ENCODE measurements at places on chromosomes 2 and 18. TPM values are rescaled to one million over a fixed set of nuclear protein-coding genes. Genes with fewer than 3 reads are reported as not detected.

DNA sequence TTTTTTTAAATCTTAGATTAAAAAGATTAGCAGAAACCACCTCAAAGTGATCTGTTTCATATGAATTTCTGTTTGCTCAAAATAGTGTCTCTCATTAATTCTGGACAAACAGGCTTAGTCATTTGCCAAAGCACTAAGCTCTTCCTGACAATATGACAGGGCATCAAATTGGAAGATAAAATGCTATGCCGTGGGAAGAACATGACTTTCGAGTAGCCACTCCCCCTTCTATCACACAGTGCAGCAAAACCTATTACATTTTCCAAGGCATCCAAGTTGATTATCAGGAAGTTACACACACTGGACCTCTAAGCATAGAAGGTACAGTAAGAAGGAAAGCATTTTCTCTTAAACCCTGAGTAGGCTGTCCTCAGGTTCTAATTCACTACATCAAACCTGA lies 89.5 kb downstream of the STK39 start:
- peaks cover 14% of the 10 kb centered on the region for H3K36me3 ChIP-seq
- no peak for DNase-seq
- peaks cover 2% of the 10 kb centered on the region for H3K27me3 ChIP-seq
- no peak overlapping the region for H3K27ac ChIP-seq

SLC30A3 gene
- total RNA-seq, result not detected

ALPP gene
- not detected for total RNA-seq

- no peak overlapping the region for H3K27ac ChIP-seq
- DNase-seq, result no peak
- H3K4me3 ChIP-seq, result no peak overlapping the region
- H3K36me3 ChIP-seq, result no peaks in the 10 kb centered on the region
- no peaks in the 10 kb centered on the region for H3K27me3 ChIP-seq
Measured at GRCh38 chr2:61639721-61640120, 101.6 kb upstream of the XPO1 start.

DNA sequence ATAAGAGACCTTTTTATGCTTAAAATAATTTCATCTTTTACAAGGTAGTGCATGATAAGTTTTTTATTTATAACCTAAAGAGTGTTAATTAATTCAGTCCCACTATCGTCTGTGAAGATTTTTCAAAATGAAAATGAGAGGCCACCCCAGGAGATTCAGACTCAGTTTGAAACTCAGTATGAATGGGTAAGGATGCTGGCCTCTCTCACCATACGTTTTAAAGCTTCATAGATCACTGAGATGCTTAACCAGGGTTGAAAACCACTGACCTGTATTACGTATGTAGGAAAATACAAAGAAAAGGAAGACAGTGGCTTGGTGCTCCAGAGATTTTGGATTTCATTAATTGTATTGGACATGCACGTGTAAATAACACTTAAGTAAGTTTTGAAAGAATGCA lies 278.7 kb downstream of the FSIP2 start:
- no peak overlapping the region for H3K4me3 ChIP-seq
- no peaks in the 10 kb centered on the region for H3K27me3 ChIP-seq
- DNase-seq, result no peak
- H3K4me1 ChIP-seq, result no peaks in the 10 kb centered on the region

DNA sequence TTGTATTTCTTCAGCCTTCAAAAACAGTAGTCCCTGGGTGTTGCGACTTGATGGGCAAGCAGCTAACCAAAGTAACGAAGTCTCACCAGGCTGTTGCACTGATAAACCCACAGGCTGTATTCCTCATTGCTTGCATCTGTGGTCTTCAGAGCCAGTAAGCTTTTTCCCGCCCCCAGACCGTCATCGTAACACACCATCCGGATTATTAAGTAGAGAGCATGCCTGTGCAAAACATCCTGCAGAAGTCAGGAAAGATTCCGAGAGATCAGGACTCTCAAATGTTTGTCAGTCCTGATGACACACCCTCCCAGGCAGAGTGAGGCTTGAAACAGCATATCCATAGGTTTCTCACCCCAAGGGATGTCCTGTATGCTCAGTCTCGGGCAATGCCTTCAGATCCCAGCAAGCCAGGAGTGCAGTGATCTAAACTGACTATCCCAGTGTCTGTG lies 15.9 kb downstream of the ITGB1BP1 start:
- peaks cover 53% of the 10 kb centered on the region for H3K4me1 ChIP-seq
- H3K27me3 ChIP-seq, result peaks cover 3% of the 10 kb centered on the region
- no peak for DNase-seq
- no peak overlapping the region for H3K4me3 ChIP-seq

- H3K27me3 ChIP-seq, result peaks cover 6% of the 10 kb centered on the region
- H3K36me3 ChIP-seq, result no peaks in the 10 kb centered on the region
- no peak overlapping the region for H3K27ac ChIP-seq
- peak; percentile 85 for DNase-seq
- peaks cover 16% of the 10 kb centered on the region for H3K4me1 ChIP-seq
Measured at GRCh38 chr2:234003972-234004617, 46.4 kb upstream of the SPP2 start.

AKAIN1 gene
- not detected for total RNA-seq

DNA sequence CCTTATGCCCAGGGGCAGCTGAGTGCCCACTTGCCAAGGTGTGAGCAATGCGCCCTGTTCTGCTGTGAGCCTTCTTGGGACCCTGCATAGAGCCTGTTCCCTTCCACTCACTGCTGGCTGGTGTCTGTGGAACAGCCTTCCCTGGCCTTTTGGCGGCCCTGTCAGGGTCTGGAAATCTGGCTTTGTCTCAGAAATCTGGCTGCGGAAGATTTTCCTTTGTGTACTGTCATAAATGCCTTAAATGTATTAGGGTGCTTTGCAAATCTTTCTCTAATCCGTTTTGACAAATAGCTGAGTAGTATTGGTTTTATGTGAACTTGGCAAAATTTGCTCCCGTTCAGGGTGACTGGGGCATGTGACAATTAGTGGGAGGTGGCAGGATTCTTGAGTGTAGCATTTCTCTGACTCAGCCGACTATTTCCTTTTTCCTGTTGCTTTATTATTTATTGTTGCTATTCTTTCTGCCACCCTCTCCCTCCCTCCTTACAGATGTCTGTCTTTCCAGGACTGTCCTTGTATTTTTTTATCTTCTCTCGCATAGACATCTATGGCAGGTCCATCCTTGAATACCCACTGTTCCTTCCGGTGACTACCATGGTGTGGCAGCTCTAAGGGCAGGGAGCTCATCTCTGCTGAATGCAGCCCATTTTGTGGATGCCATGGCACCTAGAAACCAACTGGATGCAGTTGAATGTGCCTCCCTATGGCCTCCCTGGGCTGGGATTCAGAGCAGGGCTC lies 41.8 kb downstream of the LDLRAD4 start:
- no peaks in the 10 kb centered on the region for H3K36me3 ChIP-seq
- DNase-seq, result no peak
- no peak overlapping the region for H3K27ac ChIP-seq
- no peaks in the 10 kb centered on the region for H3K4me1 ChIP-seq

- H3K27ac ChIP-seq, result no peak overlapping the region
- H3K27me3 ChIP-seq, result peaks cover 12% of the 10 kb centered on the region
- no peak overlapping the region for H3K4me3 ChIP-seq
Measured at GRCh38 chr2:29046321-29046720, 28.0 kb downstream of the PCARE start.

GRCh38 chr18:56221195-56222065 lies 417.0 kb downstream of the TXNL1 start:
- H3K4me3 ChIP-seq, result no peak overlapping the region
- peaks cover 25% of the 10 kb centered on the region for H3K4me1 ChIP-seq
- H3K27ac ChIP-seq, result no peak overlapping the region
- no peaks in the 10 kb centered on the region for H3K27me3 ChIP-seq

DNA sequence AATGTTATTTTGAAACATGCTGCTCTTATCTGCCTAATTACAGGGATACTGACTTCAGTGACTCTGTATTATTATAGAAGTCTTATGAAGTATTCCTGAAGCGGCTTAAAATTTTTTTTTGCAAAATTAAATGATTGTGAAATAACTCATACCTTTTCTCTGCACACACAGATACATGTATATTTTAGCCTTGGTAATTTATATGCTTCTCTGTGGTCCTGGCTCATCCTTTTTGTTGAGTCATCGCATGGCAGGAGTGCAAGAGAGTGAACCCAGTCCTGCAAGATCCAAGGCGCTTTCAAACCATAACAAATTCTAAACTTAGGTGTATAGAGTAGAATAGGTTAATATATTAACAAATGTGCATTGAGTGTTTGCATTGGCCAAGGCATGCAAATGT lies 8.6 kb downstream of the CCNT2 start:
- H3K27me3 ChIP-seq, result no peaks in the 10 kb centered on the region
- peaks cover 18% of the 10 kb centered on the region for H3K36me3 ChIP-seq
- DNase-seq, result peak; percentile 12

- H3K27ac ChIP-seq, result no peak overlapping the region
- H3K4me1 ChIP-seq, result peaks cover 55% of the 10 kb centered on the region
- DNase-seq, result no peak
- H3K27me3 ChIP-seq, result no peaks in the 10 kb centered on the region
Measured at GRCh38 chr2:145018502-145018901, 498.6 kb upstream of the ZEB2 start.

DNA sequence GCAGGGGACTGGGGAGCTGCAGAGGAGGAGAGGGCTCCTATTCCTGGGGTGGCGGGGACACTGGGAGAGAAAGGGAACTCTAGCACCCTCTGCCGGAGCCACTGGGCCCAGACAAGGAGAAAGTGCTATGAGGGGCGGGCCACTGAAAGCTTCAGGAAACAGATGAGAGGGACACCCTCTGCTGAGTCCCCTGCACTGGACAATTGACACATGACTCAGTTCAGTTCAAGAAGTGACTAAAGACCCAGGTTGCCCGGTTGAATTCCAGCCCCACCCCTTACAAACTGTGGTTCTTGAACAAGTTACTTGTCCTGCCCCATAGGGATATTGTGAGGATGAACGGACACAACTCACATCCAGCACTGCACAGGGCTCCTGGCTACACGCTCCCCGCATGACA lies 5.0 kb downstream of the RUFY4 start:
- H3K4me3 ChIP-seq, result no peak overlapping the region
- peaks cover 12% of the 10 kb centered on the region for H3K4me1 ChIP-seq
- no peaks in the 10 kb centered on the region for H3K36me3 ChIP-seq

DNA sequence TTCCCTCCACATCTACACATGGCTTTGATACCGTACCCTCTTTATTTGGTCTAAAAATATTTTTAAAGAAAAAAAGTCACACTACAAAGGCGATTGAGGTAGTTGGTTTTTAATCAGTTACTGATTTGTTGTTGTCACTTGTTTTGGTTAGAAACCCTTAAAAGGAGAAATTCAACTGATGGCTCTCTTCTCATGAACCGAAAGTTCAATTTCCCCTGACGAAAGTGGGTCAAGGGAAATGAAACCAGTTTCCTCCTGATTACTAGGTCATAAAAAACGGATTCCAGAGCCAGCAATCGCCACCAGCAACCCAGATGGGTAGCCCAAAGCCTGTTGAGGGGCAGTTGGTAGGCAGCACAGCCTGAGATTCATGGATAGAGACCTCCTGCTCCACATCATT lies 63.2 kb downstream of the DLGAP1 start:
- no peak overlapping the region for H3K4me3 ChIP-seq
- H3K4me1 ChIP-seq, result no peaks in the 10 kb centered on the region
- no peak for DNase-seq
- H3K27me3 ChIP-seq, result peaks cover 2% of the 10 kb centered on the region
- H3K36me3 ChIP-seq, result no peaks in the 10 kb centered on the region

DNA sequence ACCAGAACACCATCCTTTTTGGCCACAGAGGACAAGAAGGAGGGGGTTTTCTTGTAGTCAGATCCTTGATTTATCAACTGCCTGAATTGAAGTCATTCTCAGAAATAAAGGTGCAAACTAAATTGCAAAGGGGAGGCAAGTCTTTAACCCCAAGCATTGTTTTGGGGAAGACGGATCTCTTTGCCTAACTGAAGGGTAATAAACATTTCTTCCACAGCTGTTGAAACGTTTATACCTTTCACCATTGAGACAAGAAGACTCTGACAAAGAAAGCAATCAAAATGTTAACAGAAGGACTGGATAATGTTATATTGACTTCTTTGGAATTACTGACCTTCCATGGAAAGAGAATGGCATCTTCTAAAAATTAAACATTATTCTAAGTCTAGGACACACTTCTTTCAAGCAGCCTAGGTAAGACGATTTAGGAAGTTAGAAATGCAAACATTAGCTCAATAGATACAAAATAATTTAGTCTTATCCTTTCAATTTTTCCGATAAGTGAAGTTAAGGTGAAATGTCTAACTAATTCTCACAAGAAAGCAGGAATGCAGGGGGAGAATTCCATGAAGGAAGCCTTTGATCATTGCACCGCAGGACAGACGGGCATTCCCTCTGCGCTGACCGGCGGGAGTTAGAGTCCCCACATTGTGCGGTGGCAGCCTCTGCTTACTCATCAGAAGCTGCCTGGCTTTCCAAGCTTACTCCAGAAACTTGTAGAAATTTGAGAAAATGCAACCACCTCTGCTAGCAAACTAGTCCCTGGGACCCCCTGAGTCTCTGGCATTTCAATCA lies 69.4 kb upstream of the COPS8 start:
- H3K36me3 ChIP-seq, result no peaks in the 10 kb centered on the region
- no peaks in the 10 kb centered on the region for H3K4me1 ChIP-seq
- peaks cover 8% of the 10 kb centered on the region for H3K27me3 ChIP-seq
- no peak overlapping the region for H3K4me3 ChIP-seq
- DNase-seq, result no peak

GRCh38 chr2:121185571-121186074 lies 99.4 kb downstream of the TFCP2L1 start:
- no peak overlapping the region for H3K27ac ChIP-seq
- no peaks in the 10 kb centered on the region for H3K4me1 ChIP-seq
- H3K27me3 ChIP-seq, result peaks cover 23% of the 10 kb centered on the region
- no peak for DNase-seq
- H3K4me3 ChIP-seq, result no peak overlapping the region

- H3K27ac ChIP-seq, result no peak overlapping the region
- peaks cover 12% of the 10 kb centered on the region for H3K4me1 ChIP-seq
- DNase-seq, result no peak
- peaks cover 7% of the 10 kb centered on the region for H3K27me3 ChIP-seq
Measured at GRCh38 chr18:57052173-57052572, 94.7 kb upstream of the BOD1L2 start.

DNA sequence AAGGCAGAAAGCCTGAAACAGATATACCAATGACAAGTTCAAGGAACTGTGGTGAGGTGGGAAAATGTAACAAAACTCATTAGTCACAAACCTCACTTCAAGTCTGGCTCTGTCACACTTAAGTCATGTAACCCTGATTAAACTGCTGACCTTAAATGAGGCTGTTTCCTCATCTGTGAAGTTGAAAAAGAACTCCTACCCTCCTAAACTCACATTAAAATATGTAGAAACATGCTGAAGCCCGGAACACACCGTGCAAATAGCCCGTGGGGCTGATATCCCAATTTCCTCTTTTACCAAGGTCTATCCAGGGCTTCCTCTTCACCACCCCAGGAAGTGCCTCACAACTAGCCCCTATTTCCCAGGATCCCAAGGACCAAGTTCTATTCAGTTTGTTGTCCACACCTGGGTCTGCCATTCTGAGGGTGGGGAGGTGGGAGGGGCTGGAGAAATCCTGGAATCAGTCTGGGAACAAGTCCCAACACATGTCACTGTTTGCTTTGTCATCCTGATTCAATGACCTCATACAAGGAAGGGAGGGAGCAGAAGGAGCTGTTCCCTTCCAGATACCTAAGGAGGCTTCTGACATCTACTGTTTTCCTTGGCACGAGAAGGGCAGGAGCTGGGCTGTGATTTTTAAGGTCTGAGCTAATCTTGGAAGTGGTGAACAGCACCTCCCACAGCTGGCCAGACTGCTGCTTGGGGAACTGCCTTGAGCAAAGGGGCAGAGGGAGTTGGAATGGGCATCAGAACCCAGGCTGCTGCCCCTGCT lies 42.3 kb downstream of the SLC4A1AP start:
- H3K27ac ChIP-seq, result peak overlapping the region; percentile 99
- H3K4me1 ChIP-seq, result peaks cover 60% of the 10 kb centered on the region
- peaks cover 3% of the 10 kb centered on the region for H3K27me3 ChIP-seq
- no peaks in the 10 kb centered on the region for H3K36me3 ChIP-seq
- DNase-seq, result peak; percentile 95

Measured in HFFc6 (cell line).